H54 (cell line): ENCODE measurements at places on chromosomes 13 and 19.

- DNase-seq, result no peak
Measured at GRCh38 chr19:1833540-1833939, 14.7 kb downstream of the REXO1 start.

- DNase-seq, result no peak
Measured at GRCh38 chr13:112750570-112750969, 60.7 kb downstream of the ATP11A start.

DNA sequence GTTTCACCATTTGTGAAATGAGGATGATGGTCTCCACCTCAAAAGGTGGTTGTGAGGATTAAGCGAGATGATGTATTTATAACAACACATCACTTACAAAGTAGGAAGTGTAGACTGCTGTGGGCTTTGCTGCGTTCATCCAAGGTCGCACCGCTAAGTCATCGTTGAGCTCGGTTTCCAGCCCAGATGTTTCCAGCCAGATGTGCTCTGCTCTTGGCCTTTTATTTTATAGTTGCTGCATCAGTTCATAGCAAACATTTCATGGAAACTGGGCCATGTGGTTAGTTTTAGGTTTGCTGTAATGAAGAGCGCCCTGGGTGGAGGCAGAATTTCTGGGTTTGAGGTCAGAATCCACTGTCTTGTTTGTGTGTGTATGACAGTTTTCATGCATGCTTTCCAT, 76.5 kb upstream of the RNF113B start:
- DNase-seq, result no peak

- DNase-seq, result no peak
Measured at GRCh38 chr13:91764527-91764926, 366.1 kb downstream of the GPC5 start.

GRCh38 chr13:23348262-23349127, 85.0 kb downstream of the SACS start:
- no peak for DNase-seq

- no peak for DNase-seq
Measured at GRCh38 chr19:46904114-46905060, 43.6 kb downstream of the ARHGAP35 start.

GRCh38 chr13:25178070-25178469, 6.0 kb upstream of the AMER2 start:
- no peak for DNase-seq

GRCh38 chr13:106981051-106981450, 413.1 kb upstream of the ARGLU1 start:
- DNase-seq, result no peak

DNA sequence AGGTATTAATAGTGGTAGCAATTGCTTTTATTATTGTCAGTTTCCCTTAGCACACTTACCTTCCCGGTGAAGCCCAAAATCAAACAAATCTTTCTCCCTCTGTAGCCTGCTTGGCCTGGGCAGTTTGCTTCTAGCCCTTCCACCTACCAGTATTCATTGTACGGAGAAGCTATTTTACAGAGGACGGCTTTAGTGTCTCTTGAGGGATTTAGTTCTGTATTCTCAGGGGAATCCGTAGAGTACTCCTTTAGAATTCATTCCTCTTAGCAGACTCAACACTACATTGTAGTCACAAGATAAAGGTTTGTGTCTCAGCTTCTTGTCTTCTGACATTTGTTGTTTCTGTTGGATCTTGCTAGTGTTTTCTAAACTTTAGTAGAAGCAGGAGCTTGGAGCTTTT, 24.1 kb upstream of the WTIP start:
- DNase-seq, result no peak

GRCh38 chr19:13583114-13583513, 76.8 kb upstream of the CACNA1A start:
- no peak for DNase-seq

GRCh38 chr13:97074618-97075017, 80.3 kb upstream of the OXGR1 start:
- no peak for DNase-seq

DNA sequence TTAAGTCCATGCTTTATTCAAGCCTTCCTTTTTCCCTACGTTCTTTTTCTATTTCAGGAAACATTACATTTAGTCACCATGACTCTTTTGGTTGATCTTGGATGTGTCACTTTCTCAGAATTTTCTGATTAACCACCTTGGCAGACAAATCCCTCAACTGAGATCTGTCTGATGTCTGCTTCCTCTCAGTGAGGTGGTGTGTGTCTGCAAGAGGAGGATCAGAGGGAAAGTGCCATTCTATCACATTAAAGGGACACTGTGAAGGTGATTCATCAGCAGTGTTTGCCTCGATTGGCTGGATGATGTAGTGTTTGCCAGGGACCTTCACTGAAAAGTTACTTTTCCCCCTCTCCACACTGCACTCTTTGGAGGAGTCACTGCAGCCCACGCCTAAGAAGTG, 3.0 kb upstream of the CCNP start:
- DNase-seq, result peak; percentile 65
